ENCODE measurements at places on chromosomes 4 and X.

DNA sequence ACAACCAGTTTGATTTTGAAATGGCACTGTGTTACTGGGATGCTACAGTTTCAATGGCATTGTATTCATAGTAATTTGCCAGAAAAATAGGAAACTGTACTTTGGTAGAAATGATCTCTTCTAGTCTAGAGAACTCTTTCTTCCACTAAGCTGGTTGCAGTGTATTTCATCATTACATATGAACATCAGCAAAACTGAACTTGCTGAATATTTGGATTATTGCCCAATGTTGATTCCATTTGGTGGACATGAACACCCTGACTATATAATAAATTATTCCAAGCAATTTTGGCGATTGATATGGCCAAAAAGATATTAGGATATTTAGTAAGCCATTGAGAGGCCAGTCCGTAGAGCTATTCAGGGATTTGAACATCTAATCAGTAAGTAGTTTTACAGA, 191.8 kb upstream of the CXorf66 start:
- no peak for DNase-seq

GRCh38 chr4:74919783-74920182, 13.1 kb upstream of the PARM1 start:
- DNase-seq = no peak

- DNase-seq = no peak
These were observed 277.2 kb downstream of the EPHA5 start for GRCh38 chr4:65393078-65393477.

- DNase-seq = no peak
These were observed 75.6 kb downstream of the AFAP1 start for GRCh38 chr4:7863911-7864681.

- no peak for DNase-seq
These were observed 150.6 kb downstream of the PRDM5 start for GRCh38 chr4:120771907-120772306.

DNA sequence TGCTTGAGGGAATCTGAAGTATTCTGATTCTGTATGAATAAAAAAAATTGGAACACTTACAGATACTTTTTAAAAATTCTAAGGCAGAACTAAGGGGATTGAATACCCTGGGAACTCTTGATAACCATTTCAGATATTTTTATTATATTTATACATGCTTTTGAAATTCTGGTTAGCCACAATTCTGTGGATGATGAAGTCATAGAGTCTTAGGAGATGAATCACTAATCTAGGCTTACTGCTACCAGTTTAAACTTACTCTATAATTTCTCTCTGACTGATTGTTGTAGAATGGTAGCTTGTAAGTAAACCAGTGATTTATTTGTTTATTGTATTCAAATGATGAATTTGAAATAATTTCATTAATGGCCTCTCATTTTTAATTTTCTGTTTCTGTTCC, 11.4 kb upstream of the SLAIN2 start:
- peak; percentile 59 for DNase-seq

- DNase-seq = peak; percentile 89
These were observed 69.4 kb downstream of the HMGB2 start for GRCh38 chr4:173264684-173265185.

GRCh38 chr4:121107507-121107906, 35.2 kb upstream of the NDNF start:
- no peak for DNase-seq

DNA sequence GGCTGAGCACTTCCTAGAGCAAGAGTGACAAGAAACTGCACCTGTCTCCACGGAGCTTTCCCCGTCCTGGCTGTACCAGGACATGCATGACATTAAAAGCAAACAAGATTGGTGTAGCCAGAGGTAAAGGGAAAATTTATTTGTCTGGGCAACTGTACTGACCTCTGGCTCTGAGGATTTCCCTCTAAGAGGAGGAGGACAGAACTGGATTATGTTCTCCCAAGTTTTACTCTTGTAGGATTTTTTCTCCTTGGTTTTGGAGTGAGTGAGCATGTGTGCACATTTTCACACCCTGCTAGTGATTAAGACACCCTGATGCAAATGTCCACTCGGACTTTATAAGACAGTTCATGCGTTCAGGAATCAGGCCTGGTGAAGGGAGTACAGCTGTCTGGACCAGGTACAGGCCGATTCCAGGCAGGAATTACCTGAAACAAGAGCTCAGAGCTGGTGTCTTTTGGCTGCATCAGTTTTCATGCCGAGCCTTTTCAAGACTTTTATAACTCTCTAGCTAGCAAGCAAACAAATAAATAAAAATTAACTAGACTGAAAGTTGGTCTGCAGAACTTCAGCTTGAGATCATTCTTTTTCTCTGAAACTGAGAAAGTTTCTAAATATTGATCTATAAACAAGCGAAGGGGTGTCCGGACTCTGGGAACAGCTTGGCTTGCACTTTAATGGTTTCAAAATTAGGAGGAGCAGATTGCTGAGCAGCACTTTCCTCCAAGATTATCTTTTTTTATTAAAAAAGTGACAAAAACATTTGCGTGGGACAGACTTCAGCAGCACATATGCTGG, 51.3 kb upstream of the SPRY1 start:
- DNase-seq = no peak

DNA sequence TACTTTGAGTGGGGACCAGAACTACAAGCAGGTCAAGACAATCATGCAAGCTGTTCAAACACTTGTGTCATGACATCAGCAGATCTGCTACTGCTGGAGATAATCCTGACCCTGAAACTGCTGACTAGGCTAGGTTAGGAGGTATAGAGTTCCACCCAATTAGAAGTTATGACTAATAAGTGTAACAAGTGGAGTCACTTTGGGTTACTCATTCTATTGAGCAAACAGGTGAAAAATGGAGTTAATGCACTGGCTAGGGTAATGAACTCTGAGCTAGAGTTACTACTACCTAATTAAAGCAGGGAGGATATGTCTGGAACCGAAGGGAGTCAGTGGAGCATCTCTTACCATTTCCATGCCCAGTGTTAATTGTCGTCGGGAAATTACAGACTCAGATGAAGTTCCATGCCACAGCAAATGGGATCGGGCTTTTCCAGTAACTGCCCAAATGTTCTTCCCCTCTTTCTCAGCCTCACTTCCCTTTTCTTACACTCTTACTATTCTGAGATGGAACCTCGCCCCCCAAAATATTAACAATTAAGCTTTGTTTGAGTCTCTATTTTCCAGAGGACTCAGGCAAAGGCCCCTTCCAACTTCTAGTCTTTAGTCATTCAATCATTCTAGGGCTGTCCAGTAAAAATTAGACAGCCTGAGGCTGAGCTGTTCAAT, 19.8 kb upstream of the MANBA start:
- DNase-seq = peak; percentile 52

GRCh38 chr4:177155454-177155853, 154.2 kb upstream of the NEIL3 start:
- no peak for DNase-seq

GRCh38 chrX:11591723-11592346, 73.9 kb downstream of the ARHGAP6 start:
- DNase-seq = no peak

DNA sequence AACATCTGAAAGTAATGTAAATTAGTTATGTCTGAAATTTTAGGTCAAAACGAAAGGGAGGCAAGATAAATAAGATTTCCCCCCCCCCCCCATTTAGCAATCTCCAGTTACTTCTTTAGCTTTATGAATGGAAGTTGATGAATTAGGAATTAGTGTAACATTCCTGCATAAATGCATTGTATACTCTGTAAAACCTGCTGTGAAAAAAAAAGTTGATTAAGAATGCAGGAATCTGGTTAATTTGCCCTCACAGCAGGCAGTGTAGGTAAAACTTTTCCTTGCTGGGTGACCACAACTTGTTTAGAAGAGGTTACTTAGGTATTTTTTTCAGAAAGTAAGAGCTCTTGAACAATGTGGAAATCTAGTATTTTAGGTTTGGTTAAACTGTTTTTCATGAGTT, 15.3 kb downstream of the LARP7 start:
- no peak for DNase-seq

DNA sequence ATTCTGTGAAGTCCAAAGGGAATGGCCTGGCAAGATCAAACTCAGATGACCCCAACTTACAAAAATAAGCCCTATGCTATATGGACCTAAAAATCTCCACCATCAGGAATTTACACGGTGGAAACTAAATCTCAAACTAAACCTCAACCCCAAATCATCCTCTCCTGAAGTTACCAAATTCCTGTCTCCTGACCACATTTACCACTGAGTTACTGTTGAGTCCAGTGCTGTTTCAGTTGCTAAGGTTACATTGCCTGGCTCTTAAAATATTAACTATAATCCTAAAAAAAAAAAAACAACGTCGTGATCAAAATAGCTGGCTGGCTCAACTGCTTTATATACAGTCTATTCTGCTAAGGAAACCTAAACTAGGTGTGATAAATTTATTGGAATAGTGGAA, 315.2 kb upstream of the SLIT2 start:
- DNase-seq = peak; percentile 67

DNA sequence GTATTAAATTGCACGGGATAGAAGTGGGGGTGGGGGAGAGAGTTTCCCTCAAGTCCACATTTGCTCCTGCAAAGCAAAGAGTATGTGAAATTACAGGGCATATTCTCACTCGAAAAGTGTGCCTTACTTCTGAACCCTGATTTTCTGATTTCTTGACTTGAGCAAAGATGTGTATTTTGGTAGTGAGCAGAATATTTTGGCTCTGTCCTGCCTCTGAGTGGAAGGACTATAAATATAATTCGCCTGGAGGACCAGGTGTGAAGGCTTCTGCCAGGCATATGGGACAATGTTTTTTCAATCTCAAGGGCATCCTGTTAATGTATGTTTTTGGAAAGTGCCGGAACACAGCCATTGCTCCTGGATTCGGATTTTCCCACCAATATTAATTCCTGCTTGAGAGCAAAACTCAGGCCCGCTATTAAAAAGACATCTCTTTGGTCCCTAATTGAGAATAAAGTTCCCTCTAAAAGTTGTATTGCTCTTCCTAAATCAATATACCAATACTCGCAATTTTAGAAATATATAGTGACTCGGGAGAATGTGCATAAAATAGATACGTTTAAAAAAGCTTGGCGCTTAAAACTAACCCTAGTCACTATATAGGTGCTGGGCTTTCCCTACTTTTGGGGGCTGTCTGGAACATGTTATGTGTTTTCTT, 15.3 kb upstream of the PITX2 start:
- DNase-seq = no peak

DNA sequence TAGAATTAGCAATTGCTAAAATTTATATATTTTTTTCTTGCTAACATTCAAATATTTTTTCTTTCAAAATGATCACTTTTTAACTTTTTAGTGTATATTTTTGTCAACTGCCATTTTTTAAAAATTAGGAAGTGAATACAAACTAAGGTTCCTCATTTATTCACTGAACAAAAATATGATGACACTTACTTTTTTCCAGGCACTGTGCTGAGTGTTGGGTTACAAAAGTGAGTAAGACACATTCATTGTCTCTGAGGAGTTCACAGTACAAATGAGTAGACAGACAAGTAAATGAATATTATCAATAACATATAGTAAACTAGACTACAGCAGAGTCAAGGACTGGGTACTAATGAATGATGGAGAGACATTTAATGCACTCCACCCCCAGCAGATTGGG, 543.5 kb downstream of the PDHA2 start:
- DNase-seq = no peak

- DNase-seq = no peak
These were observed 55.1 kb upstream of the SEC24B start for GRCh38 chr4:109378511-109378910.

GRCh38 chr4:85408301-85408700, 66.6 kb upstream of the ARHGAP24 start:
- DNase-seq = no peak

- peak; percentile 78 for DNase-seq
These were observed 30.9 kb upstream of the HSD17B13 start for GRCh38 chr4:87353592-87353991.

GRCh38 chr4:139015948-139016471, 429 bp downstream of the NOCT start:
- DNase-seq = no peak

- DNase-seq = no peak
These were observed 173.8 kb upstream of the DCAF12L2 start for GRCh38 chrX:126339928-126340327.
